ENCODE measurements at places on chromosomes 1 and 21.

DNA sequence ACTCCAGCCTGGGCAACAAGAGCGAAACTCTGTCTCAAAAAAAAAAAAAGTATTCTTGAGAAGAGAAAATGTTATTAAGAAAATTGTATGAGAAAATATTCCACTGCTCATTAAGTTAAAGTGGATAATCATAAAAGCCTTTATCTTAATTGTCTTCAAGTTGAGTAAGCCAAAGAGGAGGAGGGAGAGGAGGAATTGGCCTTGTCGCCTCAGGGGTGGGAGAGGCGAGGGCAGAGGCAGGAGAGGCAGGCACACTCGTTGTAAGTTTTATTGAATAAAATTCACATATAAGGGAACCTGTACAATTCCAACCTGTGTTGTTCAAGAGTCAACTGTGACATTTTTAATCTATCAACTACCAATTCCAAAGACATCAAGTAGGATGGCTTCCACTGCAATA lies 820.3 kb downstream of the USP25 start:
- DNase-seq = no peak

DNA sequence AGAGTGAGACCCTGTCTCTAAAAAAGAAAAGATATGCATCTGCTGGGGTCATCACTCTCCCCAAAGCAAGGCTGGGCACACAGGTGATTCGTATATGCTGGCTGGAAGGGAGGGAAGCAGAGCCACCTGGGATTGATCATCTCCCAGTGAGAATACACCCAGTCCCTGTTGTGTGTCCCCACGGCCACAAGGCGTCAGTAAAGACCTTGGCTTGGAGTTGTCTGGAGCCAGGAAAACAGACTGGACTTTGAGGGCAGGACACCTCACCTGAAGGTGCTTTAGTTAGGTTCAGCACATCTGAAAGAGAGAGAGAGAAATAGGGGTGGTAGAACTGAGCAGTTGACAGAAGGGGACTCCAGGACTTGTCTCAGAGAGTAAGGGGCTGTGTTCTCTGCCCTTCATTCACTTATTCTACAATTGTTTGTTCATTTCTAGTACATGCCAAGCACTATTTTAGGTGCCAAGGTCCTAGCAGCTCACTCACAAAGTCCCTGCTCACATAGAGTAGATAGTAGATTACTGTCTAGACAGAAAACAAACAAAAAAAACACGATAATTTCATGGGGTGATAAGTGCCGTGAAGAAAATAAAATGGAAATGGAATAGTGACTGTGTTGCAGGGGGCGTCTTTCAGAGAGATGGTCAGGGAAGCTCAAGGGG lies 13.5 kb downstream of the CITED4 start:
- DNase-seq = peak; percentile 77

DNA sequence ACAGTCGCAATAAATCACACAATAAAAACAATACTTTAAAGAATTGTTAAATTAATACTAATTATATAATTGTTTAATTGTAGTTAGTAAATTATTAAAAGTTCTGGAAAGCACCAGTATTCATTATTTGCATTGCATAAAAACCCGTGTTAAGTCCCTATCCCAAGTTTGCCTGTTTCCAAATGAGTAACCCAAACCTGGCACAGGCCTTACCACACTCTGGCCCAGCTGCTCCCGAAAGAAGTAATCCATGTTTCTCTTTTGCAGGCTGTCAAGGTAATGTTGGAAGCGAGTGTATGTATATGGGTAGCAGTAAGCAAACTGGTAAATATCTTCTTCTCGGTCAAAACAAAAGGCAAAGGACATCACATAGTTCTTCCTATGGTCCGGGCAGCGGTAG lies 268.7 kb upstream of the BEND5 start:
- no peak for DNase-seq

- peak; percentile 60 for DNase-seq
Observed at GRCh38 chr1:20484519-20485462, 1.2 kb downstream of the CAMK2N1 start.

DNA sequence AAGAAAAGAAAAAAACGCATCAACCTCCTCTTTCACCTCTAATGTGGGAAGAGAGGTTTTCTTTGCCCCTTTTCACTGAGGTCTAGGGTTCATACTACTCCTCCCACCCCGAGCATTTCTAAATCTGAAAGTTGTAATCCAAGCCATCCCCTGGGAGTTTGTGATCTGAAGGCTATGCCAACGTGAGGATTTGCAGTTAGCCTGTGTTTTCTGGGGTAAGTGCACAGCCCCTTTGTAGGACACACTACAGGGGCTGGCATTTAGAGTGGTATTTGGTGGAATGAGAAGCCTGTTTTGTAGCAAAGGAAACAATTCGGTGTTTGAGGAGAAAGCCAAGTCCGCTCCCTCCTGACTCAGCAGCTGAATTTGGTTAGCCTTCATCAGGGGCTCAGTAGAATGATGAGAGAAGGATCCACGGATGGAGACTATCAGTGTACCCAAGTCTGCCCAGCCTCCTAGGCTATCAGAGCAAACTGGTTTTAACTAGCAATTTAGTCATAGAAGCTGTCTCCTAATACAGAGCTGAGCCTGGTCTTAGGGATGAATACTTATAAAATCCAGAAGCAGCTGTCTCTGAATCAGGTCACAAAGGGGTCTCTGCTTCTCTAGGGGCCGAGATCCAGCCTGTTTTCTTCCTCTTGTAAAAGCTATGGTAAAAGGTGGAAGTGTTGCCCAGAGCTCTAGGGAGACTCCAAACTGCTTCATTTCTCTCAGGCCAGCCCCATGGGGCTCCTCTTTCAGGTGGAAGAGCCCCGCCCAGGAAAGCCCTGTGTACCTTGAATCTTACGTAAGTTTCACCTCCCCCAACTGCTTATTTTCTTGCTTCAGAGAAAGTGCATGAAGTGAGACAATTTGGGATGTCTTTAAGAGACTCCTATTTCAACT lies 2.1 kb downstream of the PCP4L1 start:
- DNase-seq = no peak

All from upper lobe of right lung (tissue), 1 donor.